ENCODE measurements at places on chromosomes 3 and 15.
A peak's percentile ranks its signal among the peaks of the same experiment; 100 is the strongest.

DNA sequence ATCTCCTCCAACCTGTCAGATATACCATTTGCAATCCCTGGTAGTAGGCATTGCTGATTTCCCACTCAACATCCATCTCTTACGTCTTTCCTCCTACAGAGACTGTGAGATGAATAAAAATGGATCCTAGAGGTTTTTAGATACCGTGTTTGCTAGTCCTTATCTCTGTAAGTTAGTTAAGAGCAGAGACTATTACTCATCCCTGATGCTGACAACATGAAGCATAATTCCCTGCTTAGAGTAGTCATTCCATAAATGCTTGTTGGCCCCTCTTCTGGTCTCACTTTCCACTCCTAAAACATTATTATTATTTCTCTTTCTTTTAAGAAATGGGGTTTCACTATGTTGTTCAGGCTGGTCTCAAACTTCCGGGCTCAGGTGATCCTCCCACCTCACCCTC, 136.2 kb downstream of the RTP4 start:
- no peak for DNase-seq

- no peak for DNase-seq
Observed at GRCh38 chr3:10645800-10646199, 140.4 kb upstream of the ATP2B2 start.

- DNase-seq = peak; percentile 5
Observed at GRCh38 chr3:75192146-75192616, 471.9 kb upstream of the FRG2C start.

GRCh38 chr3:119620899-119621298, 23.2 kb downstream of the PLA1A start:
- no peak for DNase-seq

GRCh38 chr3:176046703-176047102, 1150.6 kb downstream of the TBL1XR1 start:
- DNase-seq = no peak

GRCh38 chr3:3855056-3855455, 55.8 kb downstream of the LRRN1 start:
- DNase-seq = no peak

GRCh38 chr3:147299656-147300055, 106.7 kb downstream of the ZIC4 start:
- DNase-seq = no peak

DNA sequence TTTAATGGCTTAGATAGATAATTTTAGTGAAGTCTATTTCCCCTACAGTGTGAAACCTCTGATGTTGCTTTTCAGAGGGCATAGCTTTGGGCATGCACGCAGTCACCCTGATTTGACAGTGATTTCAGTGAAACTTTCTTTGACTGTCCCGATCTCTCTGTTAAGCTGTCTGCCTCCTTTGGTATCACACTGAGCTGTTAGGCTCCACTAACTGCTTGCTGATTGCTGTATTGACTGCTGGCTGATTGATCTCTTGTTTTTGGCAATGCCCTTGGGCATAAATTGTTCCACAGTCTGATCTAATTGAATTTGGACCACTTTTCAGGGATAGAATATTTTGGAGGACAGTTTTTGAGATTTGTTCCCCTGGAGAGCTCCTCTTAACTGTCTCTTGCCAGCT, 68.5 kb upstream of the CCDC54 start:
- DNase-seq = no peak

GRCh38 chr3:24683090-24683489, 188.4 kb upstream of the THRB start:
- no peak for DNase-seq

DNA sequence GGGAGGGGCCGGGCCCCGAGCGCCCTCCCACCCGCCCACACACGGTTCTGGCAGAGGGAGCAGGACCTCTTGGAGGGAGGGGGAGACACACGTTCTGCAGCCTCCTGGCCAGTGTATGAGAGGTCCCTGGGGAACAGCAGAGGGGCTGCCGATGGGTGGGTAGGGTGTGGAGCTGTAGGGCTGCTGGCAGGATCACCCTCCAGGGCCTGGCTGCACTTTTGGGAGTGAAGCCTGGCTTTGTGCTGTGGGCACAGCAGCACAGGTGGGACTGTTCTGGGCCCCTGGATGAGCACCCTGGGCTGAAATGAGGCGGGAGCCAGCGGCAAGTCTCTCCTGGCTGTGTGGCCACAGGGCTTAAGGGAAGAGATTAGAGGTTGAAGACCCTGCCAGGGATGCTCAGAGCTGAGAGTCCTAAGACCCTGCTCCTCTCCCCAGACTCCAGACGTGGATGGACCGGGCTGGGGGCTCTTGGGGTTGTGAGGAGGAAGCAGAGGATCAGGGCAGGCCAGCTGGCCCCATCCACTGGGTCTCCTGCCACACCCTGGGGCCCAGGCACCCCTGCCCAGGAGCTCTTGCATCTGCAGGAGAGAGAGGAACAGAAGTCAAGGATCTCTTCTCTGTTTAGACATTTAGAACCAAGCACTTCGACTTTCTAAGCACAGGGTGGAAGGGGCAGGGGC, 45.2 kb downstream of the RGMA start:
- no peak for DNase-seq

- DNase-seq = no peak
Observed at GRCh38 chr3:31011380-31011779, 116.9 kb upstream of the GADL1 start.

DNA sequence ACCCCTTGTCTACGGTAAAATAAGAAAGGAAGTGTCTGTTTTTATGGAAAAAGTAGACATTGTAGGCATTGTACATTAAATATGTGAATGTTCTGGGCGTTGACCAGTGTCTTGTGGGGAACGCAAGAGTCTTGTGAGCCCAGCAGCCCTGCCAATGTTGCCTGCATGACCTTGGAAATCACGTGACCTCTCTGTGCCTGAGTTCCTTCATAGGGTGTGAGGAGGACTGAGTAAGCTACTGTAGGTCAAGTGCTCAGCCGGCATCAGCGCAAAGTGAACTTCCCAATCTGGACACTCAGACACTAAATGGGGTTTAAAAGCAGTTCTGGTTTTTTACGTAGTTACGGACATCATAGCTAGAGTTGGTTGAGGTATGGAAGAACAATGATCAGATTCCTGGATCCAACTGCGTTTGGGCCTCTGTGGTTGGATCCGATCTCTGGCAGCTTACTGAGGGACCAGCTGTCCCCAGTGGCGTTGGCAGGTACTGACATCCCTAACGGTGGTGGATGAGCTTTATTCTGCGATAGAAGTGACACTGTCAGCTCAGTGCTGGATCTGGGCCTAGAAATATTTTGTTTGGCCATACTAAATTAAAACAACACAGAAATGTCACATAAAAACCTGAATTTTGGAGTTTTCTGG, 63.8 kb downstream of the SPSB4 start:
- DNase-seq = no peak

DNA sequence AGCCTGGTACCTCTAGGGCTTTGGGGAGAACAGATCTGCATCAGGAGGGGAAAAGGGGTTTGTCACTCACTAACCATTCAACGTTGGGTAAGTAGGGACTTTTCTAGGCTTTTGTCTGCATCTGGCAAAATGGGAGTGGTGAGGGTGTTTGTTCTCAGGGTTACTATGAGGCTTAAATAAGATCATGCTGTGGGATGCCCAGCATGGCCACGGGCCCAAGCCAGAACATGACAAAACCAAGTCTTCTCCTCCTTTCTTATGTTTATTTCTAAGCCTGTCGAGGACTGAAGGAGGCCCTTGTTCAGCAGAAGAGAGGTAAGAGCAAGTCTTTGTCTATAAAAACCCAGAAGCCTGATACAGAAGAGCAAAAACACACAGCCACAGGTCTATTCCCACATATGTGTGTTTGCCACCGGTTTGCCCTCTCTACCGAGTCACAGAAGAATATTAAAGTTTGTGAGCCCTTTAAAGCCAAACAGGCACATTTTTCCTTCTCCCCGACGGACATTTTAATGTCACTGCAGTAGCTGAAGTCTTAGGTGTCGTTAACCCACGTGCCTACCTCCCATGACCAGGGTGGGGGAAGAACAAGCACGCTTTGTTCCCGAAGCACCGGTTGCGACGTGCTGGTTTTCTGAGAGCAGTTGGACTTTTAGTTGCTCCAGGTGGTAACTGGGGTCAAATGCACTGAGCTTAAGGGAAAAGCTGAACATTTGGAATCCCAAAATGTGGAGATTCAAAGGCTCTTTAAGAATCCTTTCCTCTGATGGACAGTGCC, 72.1 kb downstream of the NOX5 start:
- DNase-seq = no peak

GRCh38 chr15:65819563-65819960, 27.5 kb upstream of the DENND4A start:
- no peak for DNase-seq
